ENCODE measurements at places on chromosomes 6 and 20.

DNA sequence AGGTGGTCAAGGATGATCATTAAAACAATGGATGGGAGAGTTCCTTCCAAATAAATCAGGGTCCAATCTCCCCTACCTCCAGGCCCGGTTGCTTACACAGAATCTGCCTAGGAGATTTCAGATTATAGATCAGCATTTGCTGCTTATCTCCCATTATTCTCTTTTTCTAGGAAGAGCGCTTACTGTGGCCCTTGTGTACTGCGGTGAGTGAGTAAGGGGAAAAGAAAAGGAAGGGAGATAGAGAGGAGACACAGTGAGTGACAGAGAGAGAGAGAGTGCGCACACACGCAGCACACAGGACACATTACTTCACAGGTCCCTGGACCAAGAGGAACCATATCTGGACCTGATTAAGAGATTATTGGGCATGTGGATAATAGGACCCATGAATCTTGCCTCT lies 6.2 kb downstream of the LATS1 start:
- no peak for DNase-seq
- no peak overlapping the region for H3K27ac ChIP-seq
- no peak overlapping the region for H3K4me3 ChIP-seq
- H3K4me1 ChIP-seq, result peaks cover 53% of the 10 kb centered on the region
- H3K36me3 ChIP-seq, result peaks cover 13% of the 10 kb centered on the region

DNA sequence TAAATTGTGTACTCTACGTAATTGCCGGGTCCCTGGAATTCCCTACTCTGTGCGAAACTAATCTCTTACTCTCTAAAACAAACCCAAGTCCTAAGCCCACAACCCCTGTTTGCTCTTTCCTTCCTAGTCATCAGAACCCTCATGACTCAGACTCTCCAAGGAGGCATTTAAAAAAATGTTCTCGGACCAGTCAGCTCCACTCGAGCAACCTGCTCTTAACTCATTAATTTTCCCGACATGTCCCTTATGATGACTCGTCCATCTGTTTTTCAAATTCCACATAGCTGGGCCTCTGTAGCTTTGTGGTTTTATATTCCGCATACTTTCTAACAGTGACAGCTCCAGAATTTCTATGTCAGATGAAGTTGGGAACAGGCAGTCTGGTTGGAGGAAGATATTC lies 2.6 kb upstream of the MUC22 start:
- peaks cover 14% of the 10 kb centered on the region for H3K4me1 ChIP-seq
- no peak for DNase-seq
- no peak overlapping the region for H3K27ac ChIP-seq
- H3K27me3 ChIP-seq, result peaks cover 24% of the 10 kb centered on the region

DNA sequence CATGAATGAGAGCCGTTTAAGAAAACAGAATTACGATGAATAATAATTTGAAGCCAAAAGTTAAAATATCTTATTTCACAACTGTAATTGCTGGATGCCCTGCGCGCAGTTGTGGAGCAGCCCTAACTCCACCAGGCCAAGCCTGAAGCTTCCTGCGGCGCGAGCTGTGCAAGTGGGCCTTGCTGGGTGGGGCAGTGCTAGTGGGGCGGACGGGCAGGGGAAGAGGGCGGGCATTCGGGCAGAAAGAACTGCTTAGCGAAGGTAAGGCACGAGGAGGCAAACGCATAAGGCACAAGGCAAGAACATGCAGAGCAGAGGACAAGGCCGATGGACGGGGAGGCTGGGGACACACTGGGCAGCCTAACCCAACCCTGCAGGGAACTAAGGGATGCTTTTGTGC lies 2.3 kb downstream of the HLA-DQB2 start:
- no peak overlapping the region for H3K4me3 ChIP-seq
- H3K27ac ChIP-seq, result no peak overlapping the region
- peaks cover 15% of the 10 kb centered on the region for H3K27me3 ChIP-seq
- no peaks in the 10 kb centered on the region for H3K36me3 ChIP-seq
- no peak for DNase-seq

DNA sequence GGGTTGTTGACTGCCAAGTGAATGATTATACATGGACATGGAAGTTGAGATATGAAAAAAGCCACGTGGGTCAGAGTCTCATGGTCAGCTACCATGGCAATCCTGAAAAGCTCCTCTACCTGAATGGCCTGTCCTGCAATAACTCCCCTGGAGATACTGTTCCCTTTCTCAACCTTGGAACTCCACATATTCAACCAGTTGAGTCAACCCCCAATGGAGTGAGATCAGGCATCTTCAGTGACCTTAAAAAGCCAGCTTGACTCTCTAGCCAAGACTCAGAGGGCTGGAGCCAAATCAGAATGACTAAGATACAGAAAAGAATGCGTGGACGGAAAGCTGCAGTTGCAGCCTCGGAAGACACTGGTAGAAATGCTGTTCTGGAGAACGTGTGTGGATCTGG lies 341.3 kb downstream of the FOXA2 start:
- no peaks in the 10 kb centered on the region for H3K27me3 ChIP-seq
- H3K27ac ChIP-seq, result no peak overlapping the region
- DNase-seq, result no peak
- H3K36me3 ChIP-seq, result no peaks in the 10 kb centered on the region

- no peak overlapping the region for H3K4me3 ChIP-seq
- H3K27me3 ChIP-seq, result no peaks in the 10 kb centered on the region
- no peak for DNase-seq
- H3K36me3 ChIP-seq, result no peaks in the 10 kb centered on the region
These were observed 64.1 kb downstream of the C6orf118 start for GRCh38 chr6:165245287-165245686.

DNA sequence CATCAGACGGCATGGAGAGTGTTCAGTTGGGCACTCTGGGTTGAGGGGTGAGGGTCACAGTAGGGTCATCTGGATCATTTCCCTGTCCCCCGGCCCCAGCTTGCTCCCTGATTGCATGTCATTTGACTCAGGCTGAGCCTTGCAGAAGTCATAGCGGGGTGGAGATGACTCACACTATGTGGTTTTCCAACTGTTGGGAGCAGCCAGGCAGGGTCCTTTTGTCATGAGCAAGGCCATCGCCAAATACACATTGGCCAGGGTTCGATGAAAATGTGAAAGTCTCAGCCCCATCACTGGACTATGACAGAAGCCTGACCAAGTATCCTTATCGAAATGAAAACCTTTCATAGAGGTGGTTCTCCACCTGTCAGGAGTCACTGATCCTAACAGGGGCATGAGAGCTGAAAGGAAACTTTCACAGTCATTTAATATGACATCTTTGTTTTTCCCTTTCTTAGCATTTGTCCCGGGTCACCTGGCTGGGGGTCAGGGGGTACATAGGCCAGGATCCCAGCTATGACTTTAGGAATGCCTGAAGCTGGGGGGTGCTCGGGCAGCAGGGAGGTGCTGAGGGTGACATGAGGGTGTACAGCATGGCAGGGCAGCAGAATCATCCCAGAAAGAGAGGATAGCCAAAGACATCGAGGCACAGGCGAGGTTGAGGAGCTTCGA lies 70.2 kb upstream of the CD93 start:
- H3K27me3 ChIP-seq, result no peaks in the 10 kb centered on the region
- H3K4me1 ChIP-seq, result peaks cover 9% of the 10 kb centered on the region
- no peak overlapping the region for H3K4me3 ChIP-seq
- DNase-seq, result no peak

DNA sequence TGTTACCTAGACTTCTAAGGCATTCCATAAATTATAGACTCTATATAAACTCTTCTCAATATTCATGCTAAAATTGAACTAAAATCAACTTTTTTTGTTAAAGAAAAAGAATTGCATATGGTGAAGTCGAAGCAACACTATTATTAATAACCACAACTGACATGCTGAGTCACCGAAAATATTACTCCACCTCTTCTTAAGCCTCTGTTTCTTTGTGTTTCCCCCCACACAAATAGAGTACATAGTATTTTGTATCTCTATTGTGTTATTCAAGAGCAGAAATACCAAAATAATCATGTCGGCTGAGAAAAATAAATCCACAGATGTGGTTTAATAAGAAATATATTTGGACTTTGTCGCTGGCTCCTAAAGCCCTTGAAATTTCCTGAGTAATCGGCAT lies 23.8 kb downstream of the TFB1M start:
- peaks cover 53% of the 10 kb centered on the region for H3K36me3 ChIP-seq
- peaks cover 5% of the 10 kb centered on the region for H3K4me1 ChIP-seq
- DNase-seq, result no peak
- H3K27ac ChIP-seq, result no peak overlapping the region
- H3K4me3 ChIP-seq, result no peak overlapping the region

GRCh38 chr20:11607047-11607446 lies 310.6 kb upstream of the BTBD3 start:
- no peaks in the 10 kb centered on the region for H3K4me1 ChIP-seq
- DNase-seq, result no peak
- H3K27me3 ChIP-seq, result no peaks in the 10 kb centered on the region
- no peak overlapping the region for H3K4me3 ChIP-seq
- no peaks in the 10 kb centered on the region for H3K36me3 ChIP-seq
- H3K27ac ChIP-seq, result no peak overlapping the region

- no peaks in the 10 kb centered on the region for H3K4me1 ChIP-seq
- no peaks in the 10 kb centered on the region for H3K36me3 ChIP-seq
- DNase-seq, result no peak
- no peak overlapping the region for H3K27ac ChIP-seq
- H3K4me3 ChIP-seq, result no peak overlapping the region
These were observed 68.5 kb downstream of the EPB41L2 start for GRCh38 chr6:130994319-130995097.

DNA sequence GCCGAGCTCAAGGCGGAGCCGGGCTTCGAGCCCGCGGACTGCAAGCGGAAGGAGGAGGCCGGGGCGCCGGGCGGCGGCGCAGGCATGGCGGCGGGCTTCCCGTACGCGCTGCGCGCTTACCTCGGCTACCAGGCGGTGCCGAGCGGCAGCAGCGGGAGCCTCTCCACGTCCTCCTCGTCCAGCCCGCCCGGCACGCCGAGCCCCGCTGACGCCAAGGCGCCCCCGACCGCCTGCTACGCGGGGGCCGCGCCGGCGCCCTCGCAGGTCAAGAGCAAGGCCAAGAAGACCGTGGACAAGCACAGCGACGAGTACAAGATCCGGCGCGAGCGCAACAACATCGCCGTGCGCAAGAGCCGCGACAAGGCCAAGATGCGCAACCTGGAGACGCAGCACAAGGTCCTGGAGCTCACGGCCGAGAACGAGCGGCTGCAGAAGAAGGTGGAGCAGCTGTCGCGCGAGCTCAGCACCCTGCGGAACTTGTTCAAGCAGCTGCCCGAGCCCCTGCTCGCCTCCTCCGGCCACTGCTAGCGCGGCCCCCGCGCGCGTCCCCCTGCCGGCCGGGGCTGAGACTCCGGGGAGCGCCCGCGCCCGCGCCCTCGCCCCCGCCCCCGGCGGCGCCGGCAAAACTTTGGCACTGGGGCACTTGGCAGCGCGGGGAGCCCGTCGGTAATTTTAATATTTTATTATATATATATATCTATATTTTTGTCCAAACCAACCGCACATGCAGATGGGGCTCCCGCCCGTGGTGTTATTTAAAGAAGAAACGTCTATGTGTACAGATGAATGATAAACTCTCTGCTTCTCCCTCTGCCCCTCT lies 1.1 kb downstream of the CEBPB start:
- H3K4me3 ChIP-seq, result peak overlapping the region; percentile 95
- peak overlapping the region; percentile 98 for H3K27ac ChIP-seq
- H3K36me3 ChIP-seq, result peaks cover 23% of the 10 kb centered on the region

DNA sequence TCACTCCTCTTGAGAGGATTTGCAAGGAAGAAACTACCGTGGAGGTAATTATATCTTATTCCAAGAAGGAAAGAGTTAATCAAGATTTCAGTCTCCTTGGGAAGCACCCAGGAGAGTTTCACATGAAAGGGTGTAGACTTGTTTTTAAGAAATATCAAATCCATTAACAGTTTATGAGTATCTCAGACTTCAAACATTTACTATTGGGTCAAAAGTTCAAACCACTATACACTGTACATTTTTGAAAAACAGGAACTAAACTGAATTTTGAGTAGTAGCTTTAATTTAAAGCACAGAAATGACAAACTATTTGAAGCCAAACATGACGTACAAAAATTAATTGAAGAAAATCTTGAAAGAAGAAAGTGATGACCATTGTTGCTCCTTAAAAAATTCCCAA lies 164.0 kb downstream of the FOXC1 start:
- H3K4me3 ChIP-seq, result no peak overlapping the region
- no peak overlapping the region for H3K27ac ChIP-seq

DNA sequence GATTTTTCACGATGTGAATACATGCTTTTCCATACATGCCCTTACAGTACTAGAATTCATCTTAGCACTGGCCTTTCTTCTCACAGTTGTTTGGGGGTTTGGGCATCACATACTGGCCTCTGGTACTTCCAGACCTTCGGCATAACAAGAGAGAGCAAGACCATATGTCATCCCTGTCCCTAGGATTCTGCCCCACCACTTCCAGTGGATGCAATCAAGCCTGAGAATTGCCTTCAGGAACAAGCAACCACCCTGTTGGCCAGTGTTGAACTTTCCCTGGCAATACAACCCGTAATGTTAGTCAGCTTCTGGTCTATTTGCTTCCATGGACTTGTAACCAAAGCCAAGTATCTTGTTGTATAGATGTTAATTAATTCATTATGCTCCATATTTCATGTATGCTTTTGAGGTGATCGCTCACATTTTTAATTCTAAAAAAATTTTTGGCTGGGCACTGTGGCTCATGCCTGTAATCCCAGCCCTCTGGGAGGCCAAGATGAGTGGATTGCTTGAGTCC lies 15.4 kb upstream of the SLPI start:
- DNase-seq, result no peak
- H3K4me3 ChIP-seq, result no peak overlapping the region
- no peak overlapping the region for H3K27ac ChIP-seq
- H3K4me1 ChIP-seq, result no peaks in the 10 kb centered on the region
- peaks cover 33% of the 10 kb centered on the region for H3K27me3 ChIP-seq

DNA sequence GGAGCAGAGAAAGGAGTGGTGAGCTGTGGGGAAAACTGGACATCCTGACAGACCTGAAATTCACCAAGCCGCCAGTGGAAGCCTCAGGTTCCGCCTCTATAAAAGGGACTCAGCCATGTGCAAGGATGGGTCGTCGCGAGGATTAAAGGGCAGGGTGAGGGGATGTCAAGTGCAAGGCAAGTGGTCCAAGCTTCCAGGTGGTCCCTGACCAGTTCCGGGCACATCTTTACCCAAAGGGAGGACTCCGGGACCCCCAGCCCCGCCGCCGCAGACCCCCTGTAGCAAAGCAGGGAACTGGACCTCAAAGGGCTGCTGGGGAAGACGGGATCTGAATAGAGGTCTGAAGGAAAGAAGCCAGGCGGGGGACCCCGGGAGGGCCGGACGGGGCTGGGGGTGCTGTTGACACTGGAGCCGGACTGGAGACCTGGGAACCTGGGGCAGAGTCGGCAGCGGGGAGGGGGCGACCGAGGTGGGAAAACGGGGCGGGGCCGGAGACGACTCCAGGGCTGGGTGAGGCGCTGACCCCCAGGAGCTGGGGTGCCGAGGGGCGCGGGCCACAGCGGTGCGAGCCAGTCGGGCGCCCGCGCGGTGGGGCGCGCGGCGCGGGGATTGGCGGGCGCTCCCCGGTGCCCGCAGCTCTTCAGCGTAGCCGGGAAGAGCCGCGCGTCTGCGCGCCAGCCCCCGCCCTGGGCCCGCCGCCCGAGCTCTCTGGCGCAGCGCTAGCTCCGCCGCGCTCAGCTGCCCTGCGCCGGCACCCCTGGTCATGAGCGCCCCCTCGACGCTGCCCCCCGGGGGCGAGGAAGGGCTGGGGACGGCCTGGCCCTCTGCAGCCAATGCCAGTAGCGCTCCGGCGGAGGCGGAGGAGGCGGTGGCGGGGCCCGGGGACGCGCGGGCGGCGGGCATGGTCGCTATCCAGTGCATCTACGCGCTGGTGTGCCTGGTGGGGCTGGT lies at the start of gene SSTR4:
Gene SSTR4, plus strand, starts transcription at position 592 of the 951 bp plus-strand sequence. Its CDS starts 172 bp downstream, at position 764.
- peaks cover 13% of the 10 kb centered on the region for H3K27me3 ChIP-seq
- H3K27ac ChIP-seq, result no peak within 1 kb of the TSS
- H3K4me3 ChIP-seq, result no peak within 1 kb of the TSS
- H3K36me3 ChIP-seq, result no peaks in the 10 kb centered on the region

GRCh38 chr6:18343741-18344140 lies 43.4 kb upstream of the RNF144B start:
- H3K4me3 ChIP-seq, result no peak overlapping the region
- H3K27me3 ChIP-seq, result peaks cover 11% of the 10 kb centered on the region
- DNase-seq, result peak; percentile 6
- H3K27ac ChIP-seq, result no peak overlapping the region

Data from activated CD8-positive, alpha-beta T cell treated with anti-CD3 and anti-CD28 coated beads for 36 hours (primary cell).